NCI-H2081 (cell line): ENCODE measurements at places on chromosomes 7 and 10.

DNA sequence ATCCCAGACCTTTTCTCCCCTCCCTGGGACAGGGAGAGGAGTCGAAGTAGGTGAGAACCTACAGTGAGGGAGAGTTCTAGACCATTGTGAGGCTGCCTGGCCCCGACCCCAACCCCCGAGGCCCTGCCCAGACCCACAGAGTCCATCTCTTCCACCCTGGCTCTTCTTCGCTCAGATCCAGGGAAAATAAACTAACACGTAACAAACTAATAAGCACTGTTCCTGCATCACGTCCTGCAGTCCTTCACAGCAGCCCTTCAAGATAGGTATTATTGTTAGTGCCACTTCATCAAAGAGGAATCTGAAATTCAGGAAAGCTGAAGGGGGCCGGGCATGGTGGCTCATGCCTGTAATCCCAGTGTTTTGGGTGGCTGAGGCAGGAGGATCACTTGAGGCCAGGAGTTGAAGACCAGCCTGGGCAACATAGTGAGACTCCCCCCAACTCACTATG is at the start of gene SPACDR:
TSS of gene SPACDR (minus strand) at position 51 of the 451 bp plus-strand sequence. CDS start 235 bp downstream, outside the sequence.
- DNase-seq, result no peak

- no peak for DNase-seq
These were observed 24.6 kb upstream of the GTPBP4 start for GRCh38 chr10:963655-964054.

DNA sequence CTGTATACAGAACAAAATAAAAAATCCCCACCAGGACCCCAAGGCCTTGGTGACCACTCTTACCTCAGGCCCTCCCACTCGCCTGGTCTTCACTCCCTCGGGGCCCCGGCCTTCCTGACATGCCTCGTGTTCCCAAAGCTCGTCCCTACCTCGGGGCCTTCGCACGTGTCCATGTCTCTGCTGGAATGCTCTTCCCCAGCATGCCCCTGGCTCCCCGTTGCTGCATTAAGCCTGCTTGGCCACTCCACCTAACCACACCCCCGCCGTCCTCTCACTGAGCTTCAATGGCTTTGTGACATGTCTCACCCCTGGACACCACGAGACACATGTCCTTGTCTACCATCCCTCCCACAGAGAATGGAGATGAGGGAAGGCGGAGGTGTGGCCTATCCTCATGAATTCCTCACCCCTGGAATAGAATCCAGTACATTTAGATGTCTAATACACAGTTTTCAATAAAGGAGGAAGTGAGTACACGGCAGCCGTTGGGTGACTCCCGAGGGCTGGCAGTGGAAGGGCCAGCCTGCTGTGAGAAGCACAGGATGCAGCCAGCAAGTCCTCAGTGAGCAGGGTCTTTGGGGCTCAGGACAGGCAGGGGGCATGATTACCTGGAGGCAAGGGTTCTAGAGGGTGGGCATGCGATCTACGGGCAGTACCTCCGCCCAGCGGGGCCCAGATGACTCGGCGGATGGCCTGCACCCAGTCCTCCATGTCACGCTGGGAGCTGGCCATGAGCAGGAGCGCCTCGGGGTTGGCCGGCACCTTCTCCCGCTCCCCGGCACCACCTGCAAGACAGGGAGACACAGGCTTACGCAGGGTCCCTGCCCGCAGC is 125.7 kb downstream of the ARHGAP22 start:
- no peak for DNase-seq

DNA sequence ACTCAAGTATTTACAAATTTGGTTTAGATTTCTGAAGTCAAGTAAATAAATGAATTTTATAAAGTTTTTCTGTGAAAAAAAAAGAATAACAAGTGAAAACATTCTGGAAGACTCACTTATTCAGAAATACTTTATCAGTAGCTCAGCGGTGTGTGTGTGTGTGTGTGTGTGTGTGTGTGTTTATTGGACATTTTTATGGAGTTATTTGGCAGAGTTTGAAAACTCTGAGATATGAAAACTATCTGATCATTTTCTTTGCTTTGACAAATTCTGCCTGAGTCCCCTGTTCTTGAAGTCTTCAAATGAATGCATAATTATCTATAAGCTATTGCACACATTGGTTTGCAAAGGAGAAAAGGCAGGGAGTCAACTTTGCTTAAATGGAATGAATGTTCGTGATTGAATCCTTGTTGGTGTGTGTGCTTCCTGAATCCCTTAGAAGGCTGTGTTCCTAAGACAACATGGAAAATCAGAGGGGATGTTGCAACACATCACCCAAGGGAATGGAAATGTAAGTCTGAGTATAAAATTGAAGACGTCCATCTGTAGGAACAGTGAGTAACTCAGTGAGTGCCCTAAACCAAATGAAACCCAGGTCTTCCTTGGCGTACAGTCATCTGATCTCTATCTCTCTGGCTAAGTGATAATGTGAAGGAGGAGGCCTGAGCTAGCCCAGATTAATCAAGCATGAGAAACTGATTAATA is 160.9 kb downstream of the REEP3 start:
- no peak for DNase-seq

DNA sequence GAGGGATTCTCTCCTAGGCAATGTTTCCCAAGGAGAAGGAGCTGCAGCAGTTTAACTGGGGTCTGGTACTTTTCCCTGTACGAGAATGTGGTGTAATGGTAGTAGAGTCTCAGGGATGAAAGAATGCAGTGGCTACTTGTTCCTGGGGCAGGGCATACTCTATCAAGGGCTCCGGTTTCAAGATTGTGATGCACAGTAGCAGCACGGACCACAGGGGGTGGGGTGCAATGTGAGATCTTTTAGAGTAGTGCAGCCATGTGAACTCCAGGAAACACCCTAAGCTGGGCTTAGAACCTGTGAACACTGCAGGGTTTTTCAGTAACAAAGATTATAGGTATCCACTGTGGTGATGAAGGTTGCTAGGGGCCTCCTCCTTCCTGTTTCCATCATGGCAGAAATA is 903.9 kb downstream of the NRG3 start:
- no peak for DNase-seq

- peak; percentile 49 for DNase-seq
These were observed 43.7 kb downstream of the DNAJB9 start for GRCh38 chr7:108613147-108613948.
